ENCODE measurements at places on chromosomes 5 and 9.

DNA sequence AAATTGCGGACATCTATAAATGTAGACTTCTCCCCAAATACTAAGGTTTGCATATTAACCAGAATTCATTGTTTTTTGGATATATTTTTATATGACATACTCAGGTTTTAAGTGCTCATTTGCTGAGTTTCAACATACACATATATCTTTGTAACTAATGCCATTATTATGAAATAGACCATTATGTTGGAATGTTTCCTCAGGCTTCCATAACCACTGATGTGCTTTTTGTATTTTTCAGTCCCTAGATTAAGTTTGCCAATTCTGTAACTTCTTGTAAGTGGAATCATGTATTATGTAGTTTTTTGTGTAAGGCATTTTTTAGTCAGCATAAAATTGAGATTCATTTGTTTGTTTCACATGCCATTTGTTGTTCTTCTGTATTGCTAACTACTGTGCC is 32.1 kb downstream of the HSPA4 start:
- no peak for DNase-seq

DNA sequence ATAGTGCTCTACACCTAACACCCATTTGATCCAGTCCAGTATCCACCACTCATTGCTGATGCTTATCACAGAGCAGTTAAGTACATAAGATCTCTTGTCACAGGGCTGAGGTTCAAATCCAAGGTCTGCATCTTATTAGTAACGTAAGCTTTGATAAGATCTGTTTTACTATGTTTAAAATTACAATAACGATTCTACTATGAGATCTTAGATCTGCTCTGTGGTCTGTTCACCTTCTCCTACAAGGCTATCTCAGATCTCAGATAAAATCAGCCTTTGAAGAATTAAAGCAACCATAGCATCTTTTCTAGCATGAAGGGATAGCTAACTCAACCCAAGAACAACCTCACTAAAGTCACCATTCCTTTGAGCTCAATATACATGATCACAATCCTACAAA is 431.0 kb upstream of the RORB start:
- no peak for DNase-seq

DNA sequence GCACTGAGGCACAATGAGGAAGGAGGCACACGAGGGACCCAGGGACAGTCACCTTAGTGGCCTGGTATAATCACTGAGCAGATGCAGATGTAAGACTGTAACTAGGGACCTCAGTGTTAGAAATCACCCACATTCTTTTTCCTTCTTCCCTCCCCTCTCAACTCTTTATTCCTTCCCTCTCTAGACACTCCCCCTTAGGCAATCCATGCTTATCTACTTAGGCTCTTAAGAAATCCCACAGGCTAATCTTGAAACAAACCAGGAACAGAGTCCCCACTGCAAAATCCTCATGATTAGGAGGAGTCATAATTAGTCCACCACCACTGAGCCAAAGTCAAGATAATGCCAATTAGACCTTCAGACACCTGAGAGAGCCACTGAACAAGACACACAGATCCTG is 84.7 kb downstream of the ELAVL2 start:
- no peak for DNase-seq

- DNase-seq: no peak
Measured at GRCh38 chr9:20289423-20290010, 332.8 kb downstream of the MLLT3 start.

GRCh38 chr9:6842584-6842947 is 84.8 kb downstream of the KDM4C start:
- DNase-seq: no peak

DNA sequence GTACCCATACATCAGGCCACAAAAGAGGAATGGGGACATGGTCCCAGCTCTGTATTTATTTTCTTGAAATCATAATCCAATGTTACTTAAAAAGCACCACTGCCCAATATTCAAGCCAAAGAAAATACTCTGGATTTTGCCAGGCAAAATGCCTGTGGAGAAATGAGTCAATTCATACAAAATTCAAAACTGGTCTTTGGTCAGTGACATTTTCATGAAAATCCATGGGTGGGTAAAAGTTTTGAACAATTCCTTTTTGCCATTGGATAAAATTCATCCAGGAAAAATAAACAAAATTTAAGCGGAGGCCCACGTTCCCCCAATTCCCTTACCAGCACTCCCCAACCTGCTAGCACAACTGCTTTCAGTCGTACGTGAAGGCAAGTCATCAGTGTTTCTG is 186.2 kb downstream of the GLIS3 start:
- no peak for DNase-seq

- DNase-seq: no peak
Measured at GRCh38 chr5:137462265-137462590, 36.9 kb downstream of the SPOCK1 start.
